ENCODE measurements at places on chromosomes 3 and 15. TPM values are rescaled to one million over a fixed set of nuclear protein-coding genes. Genes with fewer than 3 reads are reported as not detected.

The ZNF80 gene
- total RNA-seq: not detected

DNA sequence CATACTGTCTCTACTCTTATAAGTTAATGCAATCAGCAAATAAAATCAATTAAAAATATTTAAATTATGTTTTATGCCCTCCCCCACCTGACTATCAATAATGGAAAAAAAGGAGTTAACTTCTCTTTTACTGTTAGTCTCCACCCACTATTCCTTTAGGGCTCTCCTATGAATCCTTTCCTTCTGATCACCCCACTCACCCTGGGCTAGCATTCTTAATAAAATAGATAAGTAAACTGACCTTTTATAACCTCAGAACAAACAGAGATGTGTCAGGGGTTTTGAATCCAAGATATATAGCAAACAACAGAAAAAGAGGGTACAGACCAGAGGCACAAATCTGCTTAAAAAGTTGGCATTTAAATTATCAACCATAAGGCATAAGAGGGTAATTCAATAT lies 116.1 kb upstream of the PLXND1 start:
- no peaks in the 10 kb centered on the region for H3K4me1 ChIP-seq
- no peak overlapping the region for H3K4me3 ChIP-seq
- no peaks in the 10 kb centered on the region for H3K36me3 ChIP-seq
- H3K27me3 ChIP-seq: no peaks in the 10 kb centered on the region
- DNase-seq: no peak

The ERICH6 gene
- total RNA-seq: not detected

DNA sequence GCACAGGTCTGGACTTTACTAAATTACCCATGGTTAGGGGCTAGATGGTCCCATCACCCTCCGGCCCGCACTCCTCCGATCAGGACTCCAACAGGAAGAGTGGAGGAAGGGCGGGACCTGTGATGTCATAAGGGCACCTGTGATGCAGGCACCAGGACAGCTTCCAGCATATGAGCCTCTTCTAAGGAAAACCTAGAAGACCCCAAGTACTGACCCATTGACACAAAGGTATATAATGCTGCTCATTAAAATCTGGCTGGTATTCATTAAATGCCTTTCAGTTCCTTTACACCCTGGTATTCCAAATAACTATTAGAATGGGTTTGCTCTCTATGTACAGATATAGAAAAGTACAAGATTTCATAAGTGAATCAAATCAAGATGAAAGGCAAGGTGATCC lies at the start of gene IQCF5:
IQCF5 (minus strand) TSS at position 101 of the 400 bp plus-strand sequence; CDS start at position 31, 70 bp downstream.
- no peaks in the 10 kb centered on the region for H3K4me1 ChIP-seq
- DNase-seq: no peak
- no peaks in the 10 kb centered on the region for H3K36me3 ChIP-seq
- H3K27me3 ChIP-seq: no peaks in the 10 kb centered on the region

DNA sequence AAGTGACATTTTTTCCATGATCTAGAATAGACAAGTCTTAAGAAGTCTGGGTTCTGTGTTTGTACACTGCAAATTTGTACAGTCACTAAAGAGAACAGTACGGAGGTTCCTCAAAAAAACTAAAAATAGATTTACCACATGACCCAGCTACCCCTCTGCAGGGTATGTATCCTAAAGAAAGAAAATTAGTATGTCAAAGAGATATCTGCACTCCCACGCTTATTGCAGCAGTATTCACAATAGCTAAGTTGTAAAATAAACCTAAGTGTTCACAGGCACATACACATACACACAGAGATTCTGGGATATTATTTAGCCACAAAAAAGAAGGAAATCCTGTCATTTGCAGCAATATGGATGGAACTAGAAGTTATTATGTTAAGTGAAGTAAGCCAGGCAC lies 120.4 kb downstream of the ZIC1 start:
- H3K27ac ChIP-seq: no peak overlapping the region
- DNase-seq: no peak
- H3K4me1 ChIP-seq: no peaks in the 10 kb centered on the region
- no peaks in the 10 kb centered on the region for H3K36me3 ChIP-seq
- peaks cover 3% of the 10 kb centered on the region for H3K27me3 ChIP-seq

Data from endothelial cell of umbilical vein (primary cell).